Posterior vena cava (tissue), 2 donors: ENCODE measurements at places on chromosomes 2 and 18. TPM values are rescaled to one million over a fixed set of nuclear protein-coding genes. Genes with fewer than 3 reads are reported as not detected.

Gene SS18
- total RNA-seq: 64.3 TPM

DNA sequence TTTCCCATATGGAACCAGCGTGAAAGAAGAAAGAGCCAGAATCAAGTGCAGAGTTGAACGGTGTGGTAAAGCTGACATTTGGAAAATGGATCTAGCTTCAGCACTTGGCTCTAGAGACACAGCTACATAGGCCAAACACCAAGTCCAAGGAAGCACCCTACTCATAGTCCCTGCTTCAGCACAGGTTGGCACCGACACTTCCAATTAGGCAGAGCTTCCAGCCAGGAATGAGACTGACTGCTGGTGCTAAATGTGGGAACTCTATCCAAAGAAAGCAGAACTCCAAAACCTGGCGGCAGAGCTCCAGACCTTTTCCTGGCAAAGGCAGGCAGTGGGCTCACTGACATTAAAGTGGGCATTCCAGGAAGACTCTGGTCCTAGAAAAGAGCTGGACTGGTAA lies 125.4 kb upstream of the CTNNA2 start:
- no peak for DNase-seq

Gene NEUROD1
- not detected for total RNA-seq

DNA sequence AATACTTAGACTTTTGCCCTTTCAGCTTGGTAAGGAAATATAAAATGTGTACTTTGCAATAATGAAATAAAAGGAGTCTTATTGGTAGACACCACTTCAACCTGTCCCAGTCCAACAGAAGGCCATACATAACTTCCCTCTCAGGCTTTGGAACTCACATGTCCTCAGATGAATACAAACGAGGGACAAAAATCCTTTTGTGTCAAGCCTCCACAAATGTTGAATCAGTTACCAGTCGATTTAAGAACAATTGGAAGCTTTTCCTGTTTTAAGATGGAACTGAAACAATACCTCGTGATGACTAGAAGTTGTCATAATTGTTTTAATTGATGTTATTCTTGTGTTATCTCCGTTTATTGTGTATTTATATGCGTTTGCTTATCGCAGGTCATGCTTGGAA lies 385.1 kb upstream of the POU3F3 start:
- no peak for DNase-seq

DNA sequence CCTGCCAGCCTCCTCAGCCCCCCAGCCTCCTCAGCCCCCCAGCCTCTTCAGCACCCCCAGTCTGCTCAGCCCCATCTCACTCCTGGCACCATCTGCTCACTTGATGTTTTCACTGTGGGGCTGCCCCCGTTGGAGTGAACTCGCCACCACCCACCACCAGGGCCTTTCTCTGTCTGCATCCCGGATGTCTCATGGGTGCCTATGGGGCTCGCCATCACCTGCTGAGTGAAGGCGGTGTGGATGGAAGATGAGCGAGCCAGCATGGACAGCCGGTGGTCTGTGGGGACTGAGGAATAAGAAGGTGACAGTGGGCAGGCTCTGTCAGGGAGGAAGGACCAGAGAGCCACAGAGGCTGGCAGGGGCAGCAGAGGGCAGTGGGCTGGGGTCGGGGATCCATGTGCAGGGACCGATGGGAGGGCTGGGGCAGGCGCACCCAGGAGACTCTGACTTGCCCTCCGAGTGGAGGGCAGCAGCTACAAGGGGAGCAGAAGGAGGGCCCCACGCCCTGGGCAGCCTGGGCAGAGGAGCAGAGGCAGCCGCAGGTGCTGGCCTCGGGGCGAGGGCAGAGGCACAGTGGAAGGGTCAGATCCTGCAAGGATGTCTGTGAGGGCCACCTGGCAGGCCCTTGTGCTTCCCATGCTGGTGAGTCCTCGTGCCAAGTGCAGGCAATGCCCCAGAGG lies 74.7 kb upstream of the ODC1 start:
- DNase-seq: peak; percentile 74

GRCh38 chr2:2580341-2580740 lies 249.3 kb upstream of the MYT1L start:
- DNase-seq: no peak

Gene IL1F10
- not detected for total RNA-seq

Gene CIB4
- total RNA-seq: not detected

DNA sequence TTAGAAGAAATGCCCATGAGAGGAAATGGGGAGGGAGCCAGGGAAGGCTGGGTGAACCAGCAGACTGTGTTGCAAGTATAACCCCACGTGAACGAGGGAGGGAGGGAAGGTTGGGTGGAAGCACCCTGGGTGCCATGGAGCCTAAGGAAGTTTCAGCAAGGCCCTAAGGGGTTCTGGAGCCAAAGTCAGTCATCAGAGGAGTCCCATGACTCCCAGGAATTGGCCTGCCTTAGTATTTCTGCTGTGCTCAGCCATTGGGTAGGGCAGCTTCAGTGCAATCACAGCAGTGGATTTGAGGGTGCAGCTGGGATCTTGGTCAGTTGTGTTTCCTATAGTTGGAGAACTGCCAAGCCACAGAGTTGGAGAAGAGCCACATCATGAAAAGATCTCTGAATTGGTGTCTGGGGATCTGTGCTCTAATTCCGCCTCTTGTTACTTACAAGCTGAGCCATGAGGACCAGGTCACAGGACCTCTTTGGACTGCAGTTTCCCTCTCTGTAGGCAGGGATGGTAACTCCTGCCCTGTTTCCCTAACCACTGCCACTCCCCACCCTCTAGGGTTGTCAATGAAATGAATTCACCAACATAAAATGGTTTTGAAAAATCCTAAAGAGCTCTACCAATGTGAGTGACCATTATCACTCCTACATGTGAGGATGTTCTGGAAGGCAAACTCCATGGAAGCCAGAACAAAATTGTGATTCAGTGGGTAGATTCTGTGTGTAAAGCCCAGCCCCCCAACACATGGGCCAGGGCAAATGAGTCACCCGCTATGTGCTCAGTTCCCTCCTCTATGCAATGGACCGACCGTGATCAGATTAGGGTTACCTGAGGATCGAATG lies 108.9 kb downstream of the CLIP4 start:
- peak; percentile 87 for DNase-seq

GRCh38 chr2:172239944-172240590 lies 137.4 kb upstream of the DLX2 start:
- no peak for DNase-seq

GRCh38 chr2:189337656-189338055 lies 103.6 kb upstream of the WDR75 start:
- DNase-seq: no peak

- no peak for DNase-seq
Observed at GRCh38 chr2:187514930-187515329, 39.3 kb downstream of the TFPI start.

Gene LOXL3
- total RNA-seq: 11.8 TPM

DNA sequence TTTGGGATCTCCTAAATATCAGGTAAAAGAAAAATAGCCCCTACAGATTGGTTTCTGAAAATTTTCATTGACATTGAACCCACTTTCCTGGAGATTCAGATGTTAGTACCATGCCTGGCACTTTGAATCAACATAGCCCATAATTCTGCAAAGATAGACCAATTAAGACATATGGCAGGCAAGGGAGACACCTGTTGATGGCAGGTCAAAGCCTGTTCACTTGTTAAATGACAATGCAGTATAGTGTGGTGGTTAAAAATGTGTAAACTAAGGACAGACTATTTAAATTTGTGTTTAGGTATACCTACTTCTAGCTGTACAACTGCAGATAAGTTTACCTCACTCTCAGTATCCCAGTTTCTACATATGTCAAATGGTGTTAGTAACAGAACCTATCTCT lies 178.1 kb upstream of the MMADHC start:
- DNase-seq: no peak

DNA sequence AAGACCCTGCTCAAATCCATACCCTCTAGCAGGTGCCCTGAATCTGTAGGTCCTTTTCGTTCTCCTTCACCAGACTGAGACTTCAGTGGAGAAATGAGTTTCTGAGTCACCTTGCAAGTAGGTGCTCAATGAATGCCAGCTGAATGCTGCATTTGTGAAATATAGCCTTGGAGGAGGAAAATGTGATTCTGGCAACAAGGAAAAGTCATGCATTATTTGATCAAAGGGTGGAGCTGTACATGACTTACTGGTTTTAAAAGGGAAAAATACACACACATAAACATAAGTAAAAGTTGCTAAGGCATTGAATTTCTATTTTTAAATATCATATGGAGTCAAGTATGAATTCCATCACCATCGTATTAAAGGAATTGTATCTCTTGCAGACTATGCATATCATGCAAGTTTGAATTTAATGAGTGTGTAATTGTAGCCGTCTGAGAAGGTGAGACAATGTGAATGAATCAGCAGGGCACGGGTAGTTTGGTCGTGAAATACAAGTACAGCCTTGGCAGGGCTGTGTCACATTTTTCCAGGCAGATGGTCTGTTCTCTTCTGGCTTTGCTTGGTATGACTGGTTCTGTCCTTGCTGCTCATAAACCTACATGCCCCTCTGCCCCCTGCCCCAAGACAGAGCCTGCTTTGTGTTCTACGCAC lies 160.8 kb downstream of the COL6A3 start:
- DNase-seq: no peak

- DNase-seq: no peak
Observed at GRCh38 chr2:100747996-100748615, 71.8 kb upstream of the NPAS2 start.

Gene CNTNAP5
- total RNA-seq: not detected

DNA sequence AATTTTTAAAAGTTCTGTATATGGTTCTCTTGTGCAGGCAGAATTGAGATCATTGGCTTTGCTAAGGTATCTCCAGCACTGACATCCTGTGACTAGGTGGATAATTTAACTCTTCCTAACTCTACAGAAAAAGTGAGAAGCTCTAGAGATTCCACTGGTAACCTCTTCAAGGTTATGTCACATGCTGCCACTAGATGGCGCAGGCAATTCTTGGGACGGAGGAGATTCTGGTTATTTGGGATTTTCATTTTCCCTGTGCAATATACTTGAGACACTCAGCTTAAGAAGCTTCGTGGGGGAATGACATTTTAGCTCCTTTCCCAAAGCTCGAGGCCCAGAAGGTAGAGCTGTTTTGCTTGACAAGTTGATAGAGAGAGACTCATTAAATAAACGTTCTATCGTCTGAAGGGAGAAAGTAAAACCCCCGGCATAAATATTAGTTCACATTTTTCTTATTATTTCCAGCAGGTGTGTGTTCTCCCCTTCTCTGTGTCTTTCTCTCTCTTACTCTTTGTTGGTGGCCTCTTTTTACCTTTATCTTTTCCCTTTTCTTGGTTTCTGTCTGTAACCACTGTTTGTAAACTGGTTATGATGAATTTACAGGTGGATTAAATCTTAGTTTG lies 26.6 kb upstream of the LANCL1 start:
- no peak for DNase-seq

DNA sequence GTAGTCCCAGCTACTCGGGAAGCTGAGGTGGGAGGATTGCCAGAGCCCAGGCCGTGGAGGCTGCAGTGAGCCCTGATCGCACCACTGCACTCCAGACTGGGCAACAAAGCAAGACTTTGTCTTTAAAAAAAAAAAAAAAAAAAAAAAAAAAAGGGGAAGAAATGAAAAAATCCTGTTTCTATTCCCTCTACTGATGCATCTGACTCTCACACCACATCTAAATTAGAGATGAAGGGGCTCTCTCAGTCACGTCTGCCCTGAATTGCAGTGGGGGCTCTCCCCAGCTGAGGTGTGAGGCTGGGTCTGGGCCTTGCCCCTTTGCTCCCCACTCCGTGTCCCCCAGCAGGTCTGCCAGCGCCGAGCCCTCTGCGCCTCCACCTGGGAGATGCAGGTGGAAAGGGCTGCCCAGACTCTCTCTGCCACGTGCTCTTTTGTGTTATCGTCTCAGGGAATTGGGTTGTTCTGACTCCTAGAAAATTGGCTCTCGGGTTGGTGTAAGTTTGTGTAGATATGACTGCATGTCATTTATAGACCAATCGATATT lies 30.2 kb downstream of the TRAPPC12 start:
- DNase-seq: no peak

GRCh38 chr18:56267334-56267733 lies 371.1 kb downstream of the TXNL1 start:
- no peak for DNase-seq

Gene NOSTRIN
- total RNA-seq: 21.3 TPM

DNA sequence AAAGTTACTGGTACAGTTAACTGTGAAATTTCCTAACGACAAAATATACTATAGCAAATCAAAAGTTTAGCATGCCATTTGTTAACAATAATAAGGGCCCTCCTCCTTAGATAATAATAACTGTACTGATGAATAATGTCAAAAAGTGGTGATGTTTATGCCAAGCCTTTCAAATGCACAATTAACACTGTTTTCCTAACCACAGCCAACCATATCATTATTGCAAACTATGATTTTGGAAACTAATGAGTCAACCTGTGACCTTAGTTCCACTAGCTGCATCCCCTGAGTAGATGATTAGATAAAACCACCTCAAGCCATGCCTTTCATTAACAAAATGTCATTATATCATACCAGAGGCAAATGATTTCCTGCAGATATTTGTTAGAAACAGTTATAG lies 25.1 kb upstream of the GPR75 start:
- DNase-seq: no peak

Gene OBSL1
- 57.7 TPM for total RNA-seq

Gene LIMS4
- total RNA-seq: 2.4 TPM

- DNase-seq: no peak
Observed at GRCh38 chr2:212505586-212505985, 33.0 kb downstream of the ERBB4 start.

Gene CHRND
- not detected for total RNA-seq

Gene TGFA
- 1.4 TPM for total RNA-seq

DNA sequence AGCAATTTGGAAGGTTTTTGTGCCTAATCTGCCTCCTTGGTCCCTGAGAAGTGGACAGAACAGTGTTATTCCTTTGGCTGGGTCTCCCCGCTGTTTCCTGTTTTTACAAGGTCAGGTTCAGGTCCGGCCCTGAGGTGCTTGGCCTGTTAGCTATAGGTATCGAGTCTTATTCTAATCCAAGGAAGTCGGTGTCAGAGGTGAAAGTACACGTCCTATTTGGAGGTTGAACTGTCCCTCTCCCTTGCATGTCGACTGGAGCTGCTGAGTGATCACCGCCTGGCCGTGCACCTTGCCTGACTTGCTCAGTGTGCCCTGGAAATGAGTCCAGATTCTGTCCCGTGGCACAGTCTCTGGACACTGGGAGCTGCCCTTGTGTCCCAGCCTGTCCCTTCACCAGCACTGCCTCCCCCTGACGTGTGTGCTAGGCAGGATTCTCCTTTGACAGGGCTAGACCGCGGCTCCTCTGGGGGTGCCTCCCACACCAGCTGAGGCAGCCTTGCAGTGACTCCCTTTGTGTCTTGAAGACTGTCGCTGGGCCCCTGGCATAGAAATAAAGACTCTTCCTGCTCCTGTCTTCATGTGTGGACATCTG lies 65.7 kb upstream of the RBM44 start:
- no peak for DNase-seq

GRCh38 chr18:49728542-49728941 lies 84.8 kb downstream of the ACAA2 start:
- no peak for DNase-seq

DNA sequence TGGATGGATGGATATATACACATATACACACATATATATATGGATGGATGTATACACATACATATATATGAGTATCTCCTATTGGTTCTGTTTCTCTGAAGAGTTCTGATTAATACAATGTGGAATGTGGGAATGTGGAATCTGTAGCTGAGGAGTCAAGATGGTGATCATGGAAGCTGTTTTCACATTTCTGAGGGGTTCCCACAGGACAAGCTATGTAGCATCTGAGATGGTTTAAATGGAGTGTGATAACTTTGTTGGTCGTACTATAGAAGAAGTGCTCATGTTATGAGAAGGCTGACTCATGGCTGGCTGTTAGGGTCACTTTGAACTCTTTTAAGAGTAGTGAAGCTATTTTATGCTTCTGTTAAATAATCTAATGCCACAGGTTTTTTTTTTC lies 279.7 kb downstream of the MEIS1 start:
- DNase-seq: no peak

Gene CRYGD
- total RNA-seq: not detected
